M059J (cell line): ENCODE measurements at places on chromosomes 12 and 14.

DNA sequence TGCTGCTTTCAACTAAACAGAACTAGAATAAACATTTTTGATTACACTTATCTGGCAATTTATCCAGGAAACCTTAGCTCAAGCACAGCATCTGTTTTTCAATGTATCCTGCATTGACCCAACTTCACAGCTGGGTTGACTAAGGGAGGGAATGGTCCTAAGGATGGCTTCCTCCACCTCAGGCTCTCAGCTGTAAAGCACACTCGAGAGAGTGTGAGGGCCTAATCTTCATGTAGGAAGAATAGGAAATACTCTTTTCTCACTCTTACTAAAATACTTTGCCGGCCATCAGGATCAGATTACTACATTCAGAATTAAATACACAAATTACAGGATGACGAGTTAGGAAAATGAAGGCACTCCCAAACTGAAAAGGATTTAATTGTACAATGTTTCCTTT, 7.2 kb downstream of the SETD3 start:
- DNase-seq: peak; percentile 1

DNA sequence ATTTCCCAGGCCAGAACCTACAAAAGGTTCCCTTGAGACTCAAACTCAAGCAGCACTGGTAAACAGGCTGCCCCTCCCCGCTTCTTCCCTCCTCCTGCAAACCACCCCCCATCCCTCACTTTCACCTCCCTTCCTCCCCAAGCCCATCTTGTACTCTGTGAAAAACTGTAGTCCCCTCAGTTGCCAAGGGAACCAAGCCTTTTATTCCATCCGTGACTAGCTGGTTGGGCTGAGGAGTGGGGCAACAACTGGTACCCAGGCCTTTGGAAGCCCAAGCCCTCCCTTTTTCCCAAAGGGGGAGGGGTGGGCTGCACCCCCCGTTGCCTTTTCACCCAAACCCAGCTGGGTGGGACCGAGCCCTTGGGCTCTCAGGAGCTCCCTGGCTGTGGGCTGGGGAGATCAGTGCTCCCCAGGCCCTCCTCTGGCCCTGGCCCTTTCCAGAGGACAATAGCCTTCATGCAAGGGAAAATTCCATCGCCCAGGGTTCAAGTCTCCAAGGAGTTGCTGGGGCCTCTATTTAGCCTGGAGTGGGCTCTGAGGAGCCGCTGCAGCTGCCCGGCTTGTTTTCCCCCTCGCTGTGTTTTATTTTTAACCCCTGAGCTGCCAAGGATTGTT, 61.9 kb downstream of the ZFP36L1 start:
- no peak for DNase-seq

- peak; percentile 9 for DNase-seq
These were observed 193.7 kb upstream of the PDE3A start for GRCh38 chr12:20174528-20175175.

DNA sequence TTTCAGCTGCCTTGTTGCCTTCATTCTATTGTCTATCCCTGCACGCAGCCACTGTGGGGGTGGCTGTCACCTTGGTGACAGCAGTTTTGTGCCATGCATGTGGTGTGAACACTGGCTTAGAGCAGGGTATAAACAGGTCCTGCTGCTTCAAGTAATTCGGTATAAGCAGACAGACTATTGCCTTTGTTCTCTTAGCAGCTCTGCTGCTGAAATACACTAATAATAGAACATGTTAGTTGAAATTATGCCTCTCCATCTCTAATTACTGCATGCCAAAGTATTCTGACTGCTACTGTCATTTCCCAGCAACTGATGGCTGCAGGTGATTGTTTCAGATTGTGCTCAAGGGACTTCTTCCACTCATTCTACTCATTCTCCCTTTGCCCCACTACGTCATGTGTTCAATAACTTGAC, 34.6 kb downstream of the PTPRO start:
- DNase-seq: no peak

DNA sequence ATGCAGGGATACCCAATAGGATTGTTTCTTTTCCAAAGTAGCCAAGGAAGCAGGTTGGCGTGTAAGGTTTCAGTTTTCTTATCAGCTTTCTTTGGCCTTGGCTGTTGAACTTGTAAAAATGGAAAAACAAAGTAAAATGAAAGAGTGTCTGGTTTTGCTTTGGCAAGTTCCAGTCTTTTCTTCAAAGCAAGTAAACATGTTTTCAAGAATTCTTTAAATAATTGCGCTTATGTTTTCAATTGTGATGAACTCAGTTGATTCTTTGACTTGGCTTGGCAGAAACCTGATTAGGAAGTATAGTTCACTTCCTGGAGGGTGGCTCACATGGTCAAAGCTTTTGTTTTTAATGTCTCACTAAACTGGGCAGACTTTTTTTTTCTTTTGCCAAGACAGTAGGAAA, 112.2 kb upstream of the USP44 start:
- no peak for DNase-seq

DNA sequence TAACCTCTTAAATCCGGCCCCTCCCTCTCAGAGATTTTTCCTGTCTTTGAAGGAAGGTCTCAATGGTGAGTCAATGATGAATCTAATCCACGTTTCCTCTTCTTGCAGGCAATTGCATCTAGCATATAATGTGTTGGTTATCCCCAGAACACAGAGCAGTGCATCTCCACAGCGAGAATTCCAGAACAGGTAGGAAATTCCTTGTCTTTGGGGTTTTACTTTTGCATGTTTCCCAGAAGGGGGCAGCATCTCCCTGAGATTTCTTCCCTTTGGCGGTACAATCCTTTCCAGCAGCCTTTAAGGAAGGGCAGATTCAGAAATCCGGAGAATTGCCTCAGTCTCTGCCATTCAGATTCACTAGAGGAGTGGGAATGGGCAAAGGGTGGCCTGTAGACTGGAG, 128.0 kb downstream of the KCNA5 start:
- peak; percentile 77 for DNase-seq

GRCh38 chr12:113808095-113808951, 157.8 kb downstream of the RBM19 start:
- no peak for DNase-seq

DNA sequence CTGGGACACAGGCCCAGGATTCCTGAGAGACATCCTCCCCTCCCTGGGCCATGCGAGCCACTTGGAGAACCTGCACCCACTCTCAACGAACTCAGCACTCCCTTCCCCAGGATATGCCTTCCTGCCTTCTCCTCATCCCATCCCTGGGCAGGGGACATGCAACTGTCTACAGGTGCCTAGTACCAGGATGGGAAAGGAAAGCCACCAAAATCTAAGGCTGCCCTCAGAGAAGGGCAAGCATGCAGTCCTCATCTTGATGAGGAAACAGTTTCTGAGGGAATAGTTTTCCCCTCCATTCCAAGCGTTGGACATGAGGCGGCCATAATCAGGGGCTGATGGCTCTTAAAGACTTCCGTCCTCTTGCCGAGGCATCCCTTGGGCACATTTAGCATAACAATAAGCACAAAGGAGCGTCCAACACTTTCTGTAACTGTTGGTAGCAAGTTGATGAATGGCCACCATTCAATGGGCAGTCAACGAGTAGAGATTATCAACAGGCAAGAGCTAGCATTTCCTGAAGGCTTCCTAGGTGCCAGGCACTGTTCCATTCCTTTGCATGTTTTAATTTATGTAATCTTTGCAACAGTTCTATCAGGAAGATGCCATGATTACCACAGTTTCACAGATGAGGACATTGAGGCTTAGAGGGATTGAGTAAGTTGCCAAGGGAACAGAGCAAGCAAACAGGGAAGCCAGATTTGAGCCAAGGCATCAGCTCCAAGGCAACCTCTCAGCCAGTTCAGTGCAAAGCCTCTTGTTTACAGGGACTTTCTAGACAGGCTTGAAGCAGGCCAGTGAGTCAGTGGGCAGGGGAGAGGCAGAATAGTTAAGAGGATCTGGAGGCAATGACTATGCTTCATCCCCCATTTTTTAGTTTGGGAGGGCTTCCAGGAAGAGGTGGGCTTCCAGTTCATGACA, 105.1 kb downstream of the SINHCAF start:
- DNase-seq: peak; percentile 22

DNA sequence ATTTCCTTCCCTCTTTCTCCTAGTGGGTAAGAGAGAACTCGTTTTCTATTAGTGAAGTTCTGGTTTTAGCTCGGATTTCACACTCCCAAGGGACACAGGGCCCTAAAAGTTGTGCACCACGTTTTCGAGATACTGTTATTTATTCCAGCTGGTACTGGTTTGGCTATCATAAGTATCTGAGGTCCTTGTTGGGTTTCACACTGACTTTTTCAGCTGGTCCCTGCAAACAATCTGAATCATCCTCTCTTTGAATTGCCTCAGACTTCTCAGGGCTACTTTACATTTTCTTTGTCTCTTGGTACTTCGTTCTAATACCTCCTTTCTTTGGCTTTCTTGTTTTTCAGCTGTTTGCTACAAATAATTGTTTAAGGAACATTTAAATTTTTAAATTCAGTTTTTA, 75.7 kb downstream of the SCN8A start:
- DNase-seq: no peak

DNA sequence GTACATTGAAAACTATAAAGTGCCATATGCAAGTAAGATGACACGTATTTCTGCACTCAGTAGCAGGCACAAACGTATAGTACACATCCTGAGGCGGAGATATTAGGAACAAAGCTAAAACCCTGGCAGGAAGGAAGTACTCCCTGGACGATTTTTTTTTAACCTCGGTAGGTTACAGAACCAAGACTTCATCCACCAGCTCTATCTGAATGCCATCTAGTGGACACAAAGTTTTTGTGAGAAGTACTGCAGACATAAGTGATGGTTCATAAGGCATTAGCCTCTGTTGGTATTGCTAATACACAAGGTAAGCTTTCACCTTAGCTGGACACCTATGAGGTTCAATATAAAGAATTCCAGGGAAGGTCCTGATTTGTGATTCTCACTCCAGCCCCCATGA, 83.0 kb upstream of the CCDC196 start:
- DNase-seq: peak; percentile 30

DNA sequence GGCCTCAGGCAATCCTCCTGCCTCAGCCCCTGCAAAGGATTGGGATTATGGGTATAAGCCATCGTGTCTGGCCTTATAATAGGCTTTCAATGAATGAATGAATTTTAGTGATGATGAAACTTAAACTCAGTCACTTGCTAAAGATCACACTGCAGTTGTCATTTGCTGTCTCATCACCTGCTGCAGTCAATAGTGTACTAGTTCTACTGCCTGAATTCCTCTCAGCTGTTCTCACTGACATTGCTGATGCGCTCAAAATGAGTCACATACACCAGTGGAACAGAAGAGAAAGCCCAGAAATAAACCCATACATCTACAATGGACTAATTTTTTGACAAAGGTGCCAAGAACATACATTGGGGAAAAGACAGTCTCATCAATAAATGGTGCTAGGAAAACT, 5.6 kb upstream of the SYNJ2BP start:
- DNase-seq: no peak

DNA sequence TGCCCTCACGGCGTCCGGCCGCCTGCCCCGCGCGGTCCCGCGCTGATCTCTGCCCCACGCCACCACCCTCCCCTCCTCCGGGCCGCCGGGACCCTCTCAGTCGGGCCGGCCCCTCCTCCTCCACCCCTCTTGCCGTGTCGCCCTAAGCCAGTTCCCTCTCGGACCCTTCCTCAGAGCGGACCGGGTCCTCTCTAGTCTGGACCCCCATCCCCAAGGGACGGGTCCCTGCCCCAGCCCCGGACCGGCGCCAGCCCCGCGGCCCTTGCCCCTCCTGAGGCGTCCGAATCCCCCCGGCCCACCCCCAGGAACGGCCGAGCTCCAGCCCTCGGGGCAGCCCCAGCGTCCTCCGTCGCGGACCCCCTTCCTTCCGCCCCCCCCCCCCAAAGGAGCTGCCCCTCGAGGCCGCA, 485 bp downstream of the PPP4R4 start:
- DNase-seq: no peak

DNA sequence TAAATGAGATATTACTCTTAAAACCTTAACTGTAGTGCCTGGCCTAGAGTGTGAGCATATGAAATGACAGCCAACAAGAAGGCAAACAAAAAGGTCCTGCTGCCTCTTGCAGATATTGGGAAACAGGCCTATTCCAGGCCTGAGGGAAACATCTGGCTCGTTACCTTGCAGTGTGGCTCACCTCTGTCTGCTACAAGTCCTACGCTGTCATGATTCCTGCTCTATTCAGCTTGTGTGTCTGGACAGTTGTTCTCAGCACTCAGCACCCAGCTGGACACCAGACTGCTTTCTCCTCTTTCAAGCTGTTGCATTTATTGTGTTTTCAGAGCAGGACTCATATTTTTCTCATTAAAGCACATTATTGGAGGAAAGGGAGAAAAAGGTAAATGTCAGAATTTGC, 113.5 kb downstream of the TMTC2 start:
- DNase-seq: no peak

- DNase-seq: no peak
These were observed 27.3 kb downstream of the SPTLC2 start for GRCh38 chr14:77589099-77589498.

DNA sequence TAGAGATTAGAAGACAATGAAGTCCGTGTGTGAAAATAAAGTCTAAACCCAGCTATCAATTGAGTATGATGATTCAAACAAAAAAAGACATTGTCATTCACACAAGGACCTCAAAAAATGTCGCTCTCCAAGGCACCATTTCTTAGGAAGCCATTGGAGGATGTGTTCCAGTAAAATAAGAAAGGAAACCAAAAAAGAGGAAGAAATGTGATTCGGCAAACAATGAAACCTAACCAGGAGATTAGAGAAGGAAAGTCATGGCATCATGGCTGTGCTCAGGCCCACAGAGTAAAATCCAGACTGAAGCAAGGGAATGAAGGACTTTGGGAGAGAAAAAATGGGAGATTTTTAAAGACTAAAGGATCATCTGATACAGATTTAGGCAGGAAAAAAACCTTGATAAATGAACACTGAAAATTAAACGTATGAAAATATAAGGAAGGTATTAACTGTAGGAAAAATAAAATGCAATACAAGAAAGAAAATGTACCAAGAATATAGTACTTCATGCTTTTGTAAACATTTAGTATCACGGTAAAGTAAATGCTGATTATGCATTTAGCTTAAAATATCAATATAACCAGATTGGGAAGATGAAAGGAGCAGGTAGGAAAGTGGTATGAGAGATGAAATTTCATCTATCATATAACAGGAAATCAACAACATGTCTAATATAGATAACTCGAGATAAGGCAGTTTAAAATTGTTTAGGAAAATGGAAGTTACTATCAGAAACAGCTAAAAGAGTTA, 38.2 kb upstream of the MTHFD1 start:
- DNase-seq: no peak

GRCh38 chr12:49895773-49896172, 7.9 kb downstream of the FAIM2 start:
- no peak for DNase-seq

DNA sequence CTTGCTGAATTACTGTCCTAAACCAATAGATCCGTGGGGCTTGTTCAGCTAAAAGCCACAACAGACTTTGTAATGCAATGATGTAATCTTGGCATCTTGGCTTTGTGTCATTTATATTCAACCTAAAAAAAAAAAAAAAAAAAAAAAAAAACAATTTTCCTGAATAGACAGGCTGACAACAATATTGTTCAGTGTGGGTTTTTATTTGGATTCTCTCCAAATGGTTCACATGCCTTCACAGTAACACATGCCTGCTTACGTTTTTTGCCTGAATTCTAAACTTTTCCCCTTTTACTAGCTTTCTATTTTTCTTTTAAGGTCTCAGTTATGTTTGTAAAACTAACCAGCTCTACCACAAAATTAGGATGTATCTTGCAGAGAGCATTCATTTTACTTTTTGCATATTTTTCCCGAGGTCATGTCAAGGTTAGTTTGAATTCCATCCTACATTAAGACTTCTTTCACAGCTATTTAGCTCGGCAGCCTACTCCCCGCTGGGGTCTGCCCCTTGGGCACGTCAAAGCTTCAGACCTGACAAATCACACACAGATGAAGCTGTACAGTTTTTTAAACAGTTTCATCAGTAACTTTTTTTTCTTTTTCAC, 213.7 kb upstream of the NPAS3 start:
- DNase-seq: peak; percentile 85
